ENCODE measurements at places on chromosomes 13 and 19.

DNA sequence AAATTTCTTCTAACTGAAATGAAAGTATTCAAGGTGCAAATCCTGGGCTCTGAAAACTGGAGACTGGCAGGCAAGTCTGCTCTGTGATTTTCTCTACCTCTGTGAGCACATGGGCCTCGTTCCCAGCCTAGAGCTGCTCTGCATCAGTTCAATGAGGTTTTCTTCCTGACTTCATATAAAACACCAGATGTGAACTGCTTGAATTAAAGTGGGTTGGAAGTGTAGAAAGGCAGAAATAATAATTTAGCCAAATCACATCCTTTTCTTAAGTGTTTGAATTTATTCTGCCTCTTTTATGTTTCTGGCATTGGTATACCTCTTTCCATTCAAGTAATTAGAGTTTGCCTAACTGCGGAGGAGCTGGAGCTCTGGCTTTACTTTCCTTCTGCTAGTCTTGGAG lies 540.8 kb downstream of the OLFM4 start:
- DNase-seq, result no peak

DNA sequence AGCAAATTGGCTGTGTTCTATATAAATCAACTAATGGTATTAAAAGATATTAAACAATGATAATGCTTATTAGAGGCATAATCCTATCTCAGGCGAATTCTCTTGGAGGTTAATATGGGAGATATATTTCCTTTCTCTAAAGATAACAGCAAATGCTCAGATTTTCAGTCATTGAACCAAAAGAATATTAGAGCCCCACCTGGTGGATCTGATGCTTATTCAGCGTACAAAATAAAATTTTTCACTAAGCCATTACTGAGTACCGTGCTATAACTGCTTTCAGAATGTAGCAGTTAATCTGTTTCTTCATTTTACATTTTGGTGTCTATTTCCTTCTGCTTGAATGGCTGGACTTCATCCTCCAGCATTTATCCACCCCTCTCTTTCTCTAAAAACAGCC lies 143.3 kb upstream of the IPO5 start:
- DNase-seq, result no peak

GRCh38 chr13:34371108-34371507 lies 553.2 kb downstream of the RFC3 start:
- DNase-seq, result no peak

DNA sequence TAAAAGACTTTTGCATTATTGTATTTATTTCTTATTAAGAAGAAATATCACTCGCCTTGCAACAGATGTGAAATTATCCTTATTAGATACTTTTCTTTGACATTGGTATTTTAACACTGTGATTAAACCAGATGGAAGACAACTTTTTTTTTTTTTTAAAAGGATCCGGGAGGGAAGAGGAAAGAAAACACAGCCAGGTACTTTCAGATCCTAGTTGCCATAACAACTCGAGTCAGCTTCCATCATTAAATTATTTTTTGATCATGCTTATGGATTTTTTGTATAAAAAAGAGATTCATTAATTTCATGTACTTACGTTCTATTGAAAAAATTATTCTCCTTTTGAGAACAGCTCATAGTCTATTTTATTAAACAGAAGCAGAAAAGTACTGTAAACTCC lies 515.7 kb downstream of the TBC1D4 start:
- no peak for DNase-seq

DNA sequence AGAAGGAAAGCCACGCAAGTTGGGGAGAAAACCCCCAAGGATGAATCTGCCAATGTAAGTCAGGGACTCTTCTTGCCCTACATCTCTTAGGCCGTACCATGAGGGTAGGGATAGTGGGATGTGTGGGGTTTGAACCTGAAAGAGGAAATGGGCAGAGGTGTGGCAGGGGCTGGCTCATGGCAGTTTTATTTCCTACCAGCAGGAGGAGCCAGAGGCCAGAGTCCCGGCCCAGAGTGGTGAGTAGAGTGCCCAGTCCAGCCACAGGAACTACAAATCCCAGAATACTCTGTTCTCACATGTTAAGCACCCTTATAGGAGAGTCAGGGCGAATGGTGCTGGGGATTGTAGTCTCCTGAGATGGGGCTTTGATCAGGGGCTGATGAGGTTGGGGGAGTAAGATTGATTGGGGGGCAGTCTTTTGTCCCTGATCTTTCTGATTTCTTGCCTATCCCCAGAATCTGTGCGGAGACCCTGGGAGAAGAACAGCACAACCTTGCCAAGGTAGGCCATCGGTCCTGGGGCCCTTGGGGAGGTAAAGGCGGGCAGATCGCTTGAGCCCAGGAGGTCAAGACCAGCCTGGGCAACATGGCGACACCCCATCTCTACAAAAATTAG lies 16.5 kb downstream of the VASP start:
- DNase-seq, result no peak

- DNase-seq, result no peak
These were observed 307.4 kb downstream of the ATP8A2 start for GRCh38 chr13:25679159-25679558.

- DNase-seq, result peak; percentile 42
These were observed 41.8 kb upstream of the PNMA8B start for GRCh38 chr19:46537136-46538097.

DNA sequence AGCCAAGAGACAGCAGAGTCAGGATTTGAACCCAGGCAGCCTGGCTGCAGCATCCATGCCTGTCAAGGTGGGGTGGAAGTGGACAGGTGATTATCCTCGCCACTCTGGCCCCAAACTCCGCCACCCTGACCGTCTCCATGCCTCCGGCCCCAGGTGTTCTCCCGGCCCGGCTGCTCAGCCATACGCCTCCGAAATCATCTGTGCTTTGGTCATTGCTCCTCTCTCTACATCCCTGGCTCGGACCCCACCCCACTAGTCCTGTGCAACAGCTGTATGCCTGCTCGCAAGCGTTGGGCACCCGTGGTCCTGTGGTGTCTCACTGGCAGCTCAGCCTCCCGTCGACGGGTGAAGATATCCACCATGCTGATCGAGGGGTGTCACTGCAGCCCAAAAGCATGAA lies 3.9 kb downstream of the DAND5 start:
- DNase-seq, result no peak

DNA sequence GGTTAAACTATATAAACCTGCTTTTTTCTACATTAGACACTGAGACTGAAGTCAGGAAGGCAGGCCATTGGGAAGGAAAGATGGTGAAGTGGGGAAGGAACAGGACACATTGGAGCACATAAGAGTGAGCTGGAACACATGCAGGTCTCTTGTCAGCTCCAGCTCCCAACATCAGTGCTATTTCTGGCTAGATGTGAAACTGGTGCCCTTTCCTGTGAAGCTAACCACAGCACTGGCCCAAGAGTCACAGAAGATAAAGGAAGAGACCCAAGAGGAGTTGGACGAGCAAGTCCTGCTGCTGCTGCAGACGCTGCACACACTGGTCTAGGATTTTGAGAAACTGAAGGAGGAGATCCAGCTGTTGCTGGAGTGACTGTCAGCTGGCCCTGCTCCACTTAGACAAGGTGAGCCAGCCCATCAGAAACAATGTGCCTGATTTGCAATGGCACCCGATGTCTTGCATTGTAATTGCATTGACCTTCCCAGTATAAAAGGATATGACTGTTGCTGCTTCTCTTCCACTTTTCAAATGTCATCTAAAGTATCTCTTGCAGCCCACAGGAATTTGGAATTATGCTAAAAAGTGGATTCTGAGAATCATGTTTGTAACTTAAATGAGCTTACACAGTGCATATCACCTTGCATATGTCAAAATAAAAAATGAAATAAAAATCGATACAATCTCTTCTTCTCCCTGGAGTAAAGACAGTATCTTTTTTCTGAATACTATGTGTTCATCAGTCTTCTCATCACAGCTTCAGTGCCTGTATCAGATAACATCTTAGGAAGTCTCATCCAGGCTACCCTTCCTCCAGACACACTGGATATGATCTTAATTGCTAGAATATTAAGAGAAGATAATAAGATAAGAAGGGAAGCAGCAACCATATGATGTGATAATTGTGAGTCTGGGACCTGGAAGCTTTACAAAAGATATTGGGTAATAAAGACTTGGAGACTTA lies 230.7 kb upstream of the SPRY2 start:
- no peak for DNase-seq

DNA sequence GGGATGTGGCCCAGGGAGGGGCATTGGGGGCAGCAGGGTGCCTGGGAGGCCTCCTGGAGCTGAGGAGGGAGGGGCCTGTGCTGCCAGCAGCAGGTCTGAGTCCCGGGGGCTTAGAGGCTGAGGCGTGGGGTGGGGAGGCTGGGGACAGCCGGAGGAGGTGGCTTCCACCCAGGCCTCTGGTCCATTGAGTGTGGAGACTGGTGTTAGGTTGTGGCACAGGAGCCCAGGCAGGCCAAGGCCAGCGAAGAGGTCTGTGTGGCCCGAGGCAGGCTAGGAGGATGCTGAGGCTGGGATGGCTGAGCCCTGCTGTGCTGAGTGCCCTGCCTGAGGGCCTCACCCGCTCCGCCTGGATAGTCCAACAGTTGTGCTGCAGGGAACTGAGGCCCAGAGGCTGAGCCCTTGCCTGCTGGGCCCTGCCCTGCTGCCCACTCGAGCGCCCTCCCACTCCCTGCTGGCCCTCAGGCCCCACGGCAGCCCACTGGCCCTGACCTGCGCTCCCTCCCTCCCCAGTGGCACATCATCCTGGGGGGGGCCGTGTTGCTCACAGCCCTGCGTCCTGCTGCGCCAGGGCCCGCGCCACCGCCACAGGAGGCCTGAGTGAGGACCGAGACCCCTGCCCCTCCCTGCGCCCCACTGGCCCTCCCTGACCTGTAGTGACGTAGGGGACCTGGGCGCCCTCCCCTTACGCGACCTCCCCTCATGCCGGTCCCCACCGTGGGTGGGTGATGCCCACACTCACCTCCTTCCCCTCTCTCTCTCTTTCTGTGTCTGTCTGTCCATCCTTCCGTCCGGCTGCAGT lies 4.9 kb upstream of the GARIN5A start:
- DNase-seq, result no peak

GRCh38 chr13:44474122-44474910 lies 100.7 kb downstream of the SERP2 start:
- DNase-seq, result no peak

- no peak for DNase-seq
These were observed 647.6 kb upstream of the SPRY2 start for GRCh38 chr13:80988391-80989151.

GRCh38 chr19:14248578-14249011 lies 42.6 kb upstream of the ADGRL1 start:
- no peak for DNase-seq

- DNase-seq, result no peak
These were observed 269.3 kb upstream of the MIR17HG start for GRCh38 chr13:91078093-91078679.

GRCh38 chr13:48505597-48506091 lies 27.2 kb downstream of the RCBTB2 start:
- DNase-seq, result no peak

GRCh38 chr13:21297447-21297846 lies 121.0 kb downstream of the MRPL57 start:
- DNase-seq, result no peak

DNA sequence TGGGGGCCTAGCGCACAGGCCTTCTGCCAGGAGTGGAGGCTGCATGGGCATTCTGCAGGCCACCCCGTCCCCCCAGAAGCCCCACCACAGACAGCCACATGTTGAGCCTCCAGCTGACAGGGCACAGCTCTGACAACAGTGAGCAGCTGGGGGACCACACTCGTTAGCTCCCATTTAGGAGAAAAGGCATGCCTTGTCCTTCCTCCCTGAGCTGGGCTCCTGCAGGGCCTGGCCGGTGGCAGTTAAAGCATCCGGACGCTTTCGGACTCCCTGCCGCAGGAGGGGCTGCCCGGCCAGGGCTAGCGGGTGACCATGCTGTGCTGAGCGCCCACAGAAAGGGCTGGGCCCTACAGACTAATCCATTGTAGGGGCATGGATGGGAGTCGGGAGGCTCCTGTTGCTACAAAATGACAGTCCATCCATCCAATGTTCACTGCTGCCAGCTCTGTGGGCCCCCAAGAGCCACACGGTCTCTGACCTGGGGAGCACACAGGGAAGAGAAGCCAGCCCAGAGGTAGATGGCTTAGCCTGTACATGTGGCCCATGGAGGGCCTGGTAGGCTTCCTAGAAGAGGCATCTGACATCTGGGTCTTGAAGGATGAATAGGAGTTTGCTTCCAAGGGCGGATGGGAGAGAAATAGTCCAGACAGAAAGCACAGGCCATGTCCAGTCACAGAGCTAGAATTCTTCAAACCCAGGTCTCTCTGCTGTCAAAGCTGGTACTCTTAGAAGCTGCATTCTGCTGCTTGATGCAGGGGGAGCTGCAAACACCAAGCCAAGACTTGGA lies 116.5 kb upstream of the VSTM2B start:
- no peak for DNase-seq

DNA sequence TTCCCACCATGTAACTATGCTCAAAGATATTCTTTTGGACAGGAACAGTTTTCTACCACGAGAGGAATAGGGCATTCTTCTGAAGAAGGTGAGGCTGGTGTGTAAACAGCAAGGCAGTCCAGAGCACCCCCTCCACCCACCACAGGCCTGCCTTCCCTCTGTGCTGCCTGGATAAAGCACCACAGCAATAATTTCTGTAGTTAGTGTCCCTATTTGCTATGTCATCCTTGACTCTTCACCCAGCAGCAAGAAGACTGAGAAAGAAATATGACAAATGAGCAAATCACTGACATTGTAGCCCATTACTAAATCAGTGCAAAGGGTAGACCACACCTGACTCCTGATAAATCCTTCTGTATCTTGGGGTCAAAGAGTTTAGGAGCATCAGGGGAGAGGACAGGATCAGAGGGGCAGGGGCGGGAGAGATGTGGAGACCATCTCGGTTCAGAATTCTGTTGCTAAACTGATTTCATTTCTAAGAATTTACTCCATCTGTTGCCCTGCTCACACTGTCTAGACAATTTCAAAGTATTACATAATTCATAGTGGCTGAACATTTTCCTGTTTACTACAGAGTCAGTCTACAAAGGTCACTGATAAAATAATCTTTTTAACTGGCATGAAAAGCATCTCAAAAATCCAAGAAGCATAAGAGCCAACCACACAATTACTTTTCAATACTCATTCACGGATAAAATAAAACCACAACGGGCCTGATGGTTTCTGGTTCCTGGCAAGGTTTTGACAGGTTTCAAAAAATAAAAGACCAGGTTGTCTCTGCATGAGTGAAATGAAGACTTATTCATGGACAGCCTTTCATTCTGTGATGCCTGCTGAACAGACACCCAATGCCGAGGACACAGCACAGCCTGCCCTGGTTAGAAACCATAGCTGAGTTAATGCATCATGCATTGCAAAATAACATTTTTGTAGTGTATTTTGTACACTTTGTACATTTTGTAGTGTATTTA lies 88.4 kb upstream of the IRS2 start:
- no peak for DNase-seq

- DNase-seq, result no peak
These were observed 4.3 kb downstream of the ZGLP1 start for GRCh38 chr19:10305139-10305806.

Measured in stimulated activated CD8-positive, alpha-beta memory T cell treated with anti-CD3 and anti-CD28 coated beads, Interleukin-4, amount 100 ng/mL, for 1 hour (primary cell).